Tibial artery (tissue), 4 donors: ENCODE measurements at places on chromosomes 13 and 19.

- H3K4me1 ChIP-seq: peaks cover 8% of the 10 kb centered on the region
- H3K36me3 ChIP-seq: no peaks in the 10 kb centered on the region
- no peaks in the 10 kb centered on the region for H3K27me3 ChIP-seq
- no peak overlapping the region for H3K4me3 ChIP-seq
These were observed 82.7 kb downstream of the KDM4B start for GRCh38 chr19:5051619-5052018.

- no peaks in the 10 kb centered on the region for H3K36me3 ChIP-seq
- H3K4me3 ChIP-seq: no peak overlapping the region
- H3K4me1 ChIP-seq: peaks cover 19% of the 10 kb centered on the region
- no peak overlapping the region for H3K27ac ChIP-seq
- no peak for DNase-seq
- peaks cover 68% of the 10 kb centered on the region for H3K27me3 ChIP-seq
These were observed 1.4 kb downstream of the SIAH3 start for GRCh38 chr13:45850027-45850613.

DNA sequence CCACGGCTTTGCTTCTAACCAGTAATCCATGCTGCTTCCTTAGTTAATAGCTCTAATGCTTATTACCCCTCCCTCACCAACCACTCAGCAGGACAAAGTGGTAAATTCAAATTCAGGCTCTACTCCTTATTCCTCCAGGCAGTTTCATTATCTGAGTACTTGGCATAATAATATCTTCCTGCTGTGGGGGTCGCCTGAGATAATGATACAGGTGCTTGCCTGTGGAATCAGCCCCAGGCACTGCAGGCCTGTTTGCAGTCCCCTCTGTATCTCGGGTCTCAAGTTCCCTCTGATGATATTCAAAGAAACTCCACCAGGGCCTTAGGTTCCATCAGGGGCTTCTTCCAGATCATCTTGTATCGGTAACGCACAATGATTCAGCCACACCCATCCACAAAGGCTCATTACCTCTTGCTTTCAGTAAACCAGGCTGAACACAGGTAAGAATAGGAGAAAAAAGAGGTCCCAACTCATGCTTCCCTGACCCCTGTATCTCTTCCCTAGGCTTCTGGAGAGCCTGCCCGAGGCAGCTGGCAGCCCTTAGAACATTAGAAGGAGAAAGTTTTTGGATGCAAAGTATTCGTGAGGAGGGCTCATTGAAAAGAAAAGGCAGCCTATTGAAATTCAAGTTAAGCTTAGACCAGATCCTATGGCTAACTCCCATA is 14.3 kb upstream of the FOXO1 start:
- H3K4me3 ChIP-seq: no peak overlapping the region
- H3K27me3 ChIP-seq: no peaks in the 10 kb centered on the region
- no peak overlapping the region for H3K27ac ChIP-seq
- H3K4me1 ChIP-seq: peaks cover 13% of the 10 kb centered on the region
- DNase-seq: no peak

GRCh38 chr19:42200116-42200715 is 17.3 kb downstream of the DEDD2 start:
- H3K27ac ChIP-seq: no peak overlapping the region
- no peaks in the 10 kb centered on the region for H3K27me3 ChIP-seq
- H3K36me3 ChIP-seq: peaks cover 92% of the 10 kb centered on the region
- H3K4me3 ChIP-seq: no peak overlapping the region

DNA sequence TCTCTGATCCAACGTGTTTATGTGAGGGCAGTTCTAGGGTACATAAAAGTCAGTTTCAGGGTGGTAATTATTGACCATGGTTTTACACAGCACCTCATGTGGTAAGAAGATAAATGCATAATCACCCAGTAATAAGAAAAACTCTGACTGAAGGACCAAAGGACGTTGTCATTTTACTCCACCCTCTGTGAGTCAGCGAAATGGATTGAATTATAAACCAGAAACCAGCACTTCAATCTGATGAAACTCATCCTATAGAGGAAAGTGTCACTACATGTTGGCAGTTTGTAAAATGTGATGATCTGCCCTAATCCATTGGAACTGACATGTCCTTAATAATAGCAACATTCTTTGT is 406.8 kb downstream of the KLF5 start:
- H3K36me3 ChIP-seq: no peaks in the 10 kb centered on the region
- no peak for DNase-seq
- H3K27ac ChIP-seq: no peak overlapping the region
- no peak overlapping the region for H3K4me3 ChIP-seq
- H3K4me1 ChIP-seq: no peaks in the 10 kb centered on the region

DNA sequence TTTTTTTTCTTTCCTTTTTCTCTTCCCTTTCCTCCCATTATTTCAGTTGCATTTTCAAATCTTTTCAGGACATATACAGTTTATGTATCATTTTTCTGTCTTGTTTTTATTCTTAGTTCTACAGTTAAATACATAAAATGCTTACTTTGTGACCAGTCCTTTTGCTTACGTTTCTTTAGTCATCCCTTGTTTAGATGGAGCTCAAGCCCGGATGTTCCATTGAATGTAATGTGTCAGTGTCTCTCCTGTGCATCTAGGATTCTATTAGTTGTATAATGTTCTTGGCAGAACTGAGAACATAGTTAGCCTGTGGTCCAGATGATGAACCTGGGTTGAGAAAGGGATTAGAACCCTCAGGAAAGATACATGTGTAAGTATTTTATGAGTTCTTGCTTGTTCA is 17.8 kb downstream of the WASF3 start:
- DNase-seq: no peak
- no peaks in the 10 kb centered on the region for H3K27me3 ChIP-seq
- H3K4me3 ChIP-seq: no peak overlapping the region
- no peak overlapping the region for H3K27ac ChIP-seq

DNA sequence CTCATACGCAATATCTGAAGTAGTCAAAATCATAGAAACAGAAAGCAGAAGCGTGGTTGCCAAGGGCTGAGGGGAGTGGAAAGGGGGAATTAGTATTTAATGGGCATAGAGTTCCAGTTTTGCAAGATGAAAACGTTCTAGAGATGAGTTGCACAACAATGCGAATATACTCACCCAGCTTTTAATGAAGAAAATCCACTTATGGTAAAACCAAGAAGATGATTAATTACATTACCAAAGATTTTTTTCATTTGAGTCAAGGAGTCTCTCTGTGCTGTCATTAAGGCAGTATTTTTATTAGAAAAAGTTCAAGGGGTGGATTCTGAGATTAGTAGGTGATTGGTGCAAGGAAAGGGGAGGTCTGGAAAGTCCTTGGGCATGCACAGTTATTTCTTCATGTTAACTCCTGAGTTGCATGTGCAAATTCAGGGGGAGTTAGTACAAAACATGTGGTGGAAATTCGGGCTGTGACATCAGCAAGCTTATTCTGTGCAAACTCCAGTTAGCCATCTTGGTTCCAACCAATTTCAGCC is 6.9 kb upstream of the CBY2 start:
- no peaks in the 10 kb centered on the region for H3K36me3 ChIP-seq
- H3K4me1 ChIP-seq: no peaks in the 10 kb centered on the region
- no peaks in the 10 kb centered on the region for H3K27me3 ChIP-seq
- DNase-seq: no peak

DNA sequence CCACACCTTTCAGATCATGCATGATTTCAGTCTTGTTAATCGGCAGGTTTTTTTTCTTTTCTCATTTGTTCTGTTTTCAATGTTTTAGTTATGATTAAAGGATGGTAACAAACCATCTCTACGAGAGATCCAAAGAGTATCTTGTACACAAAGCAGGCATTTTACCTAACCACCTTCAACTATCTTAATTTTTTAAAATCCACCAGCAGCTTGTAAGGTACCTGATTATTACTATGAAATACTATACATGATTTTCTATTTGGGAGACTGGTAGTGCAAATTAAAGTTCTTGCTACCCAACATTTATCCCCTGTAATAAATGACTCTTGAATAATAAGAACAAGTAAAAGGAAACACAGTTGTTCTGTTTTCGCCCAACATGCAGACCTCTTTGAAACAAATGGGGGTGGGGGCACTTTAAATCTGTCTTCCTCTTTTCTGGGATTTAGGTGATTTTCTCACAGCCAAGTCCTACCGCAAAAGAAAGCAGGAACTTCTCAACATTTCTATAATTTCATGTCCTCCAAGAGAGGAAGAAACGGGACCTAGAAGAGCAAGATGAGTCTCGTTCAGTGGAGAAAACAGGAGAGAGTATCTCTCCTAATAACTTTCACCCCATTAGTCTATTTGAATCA is 3.6 kb downstream of the POU4F1 start:
- H3K4me3 ChIP-seq: no peak overlapping the region
- peaks cover 15% of the 10 kb centered on the region for H3K27me3 ChIP-seq
- H3K27ac ChIP-seq: no peak overlapping the region
